ENCODE measurements at places on chromosomes 2 and 18.

DNA sequence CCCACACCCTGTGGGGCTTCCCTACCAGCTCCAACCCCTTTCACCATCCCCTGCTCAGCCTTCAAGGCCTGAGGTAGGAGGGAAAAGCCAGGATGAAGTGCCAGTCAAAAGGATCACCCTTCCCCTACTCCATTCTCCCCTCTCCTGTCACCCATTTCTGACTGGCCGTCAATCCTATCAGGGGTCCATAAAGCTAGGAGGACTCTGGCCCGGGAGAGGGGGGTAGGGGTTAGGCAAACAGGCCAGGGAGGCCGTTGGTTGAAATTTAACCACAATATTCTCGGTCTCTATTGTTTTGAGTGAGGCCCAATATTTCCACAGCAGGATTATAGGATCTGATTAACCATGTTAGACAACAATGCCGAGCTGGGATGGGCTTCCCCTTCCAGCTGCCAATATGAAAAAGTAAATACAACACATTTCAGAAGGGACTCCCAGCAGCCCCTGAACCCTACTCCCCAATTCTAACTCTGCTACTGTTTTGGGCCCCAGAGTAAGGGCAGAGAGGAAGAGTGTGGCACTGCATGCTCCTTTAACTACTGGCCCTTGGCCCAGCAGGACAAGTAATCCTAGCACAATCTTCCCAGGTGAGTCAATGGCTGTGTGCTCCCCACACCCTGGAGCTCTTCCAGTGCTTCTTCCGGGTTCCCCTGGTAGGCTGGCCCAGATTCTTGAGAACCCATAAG, 10.6 kb upstream of the IHH start:
- DNase-seq = peak; percentile 37

- DNase-seq = no peak
Measured at GRCh38 chr2:227834916-227835650, 21.4 kb downstream of the CCL20 start.

DNA sequence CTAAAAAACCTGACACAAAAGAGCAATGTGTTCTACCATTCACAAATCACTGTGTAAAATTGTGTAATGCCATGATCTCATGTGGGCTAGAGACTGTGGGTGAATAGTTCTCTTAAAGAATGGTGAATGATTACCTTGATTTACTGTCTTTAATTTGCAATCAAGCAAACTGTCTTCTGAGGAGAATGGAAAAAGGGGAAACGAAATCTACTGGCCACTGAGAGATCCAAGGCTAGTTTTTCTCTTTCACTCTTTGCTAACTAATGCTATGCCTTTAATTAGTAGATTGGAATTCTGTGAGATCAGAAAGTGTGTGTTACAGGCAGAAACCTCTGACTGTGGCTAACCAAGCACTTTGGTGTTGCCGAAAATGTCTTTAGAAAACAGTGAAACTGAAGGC, 422.7 kb downstream of the TGIF1 start:
- DNase-seq = no peak

DNA sequence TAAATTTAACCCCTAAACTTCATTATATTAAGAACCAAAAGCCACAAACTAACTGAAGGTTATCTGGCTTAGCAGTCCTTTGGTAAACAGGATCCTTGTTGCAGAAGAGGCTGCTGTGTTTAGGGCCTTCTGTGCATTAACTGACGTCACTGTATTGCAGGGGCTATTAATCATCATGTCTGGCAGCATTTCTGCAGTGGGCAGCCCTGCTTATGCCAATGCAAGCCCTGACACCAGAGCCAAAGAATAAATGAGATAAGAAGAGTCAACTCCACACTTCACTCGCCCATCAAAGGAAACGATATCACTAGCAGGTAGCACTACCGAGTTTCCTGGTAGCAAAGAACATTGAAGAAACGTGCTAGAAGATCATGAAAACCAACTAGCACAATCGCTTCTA, 110.6 kb downstream of the PLEKHM3 start:
- DNase-seq = no peak

DNA sequence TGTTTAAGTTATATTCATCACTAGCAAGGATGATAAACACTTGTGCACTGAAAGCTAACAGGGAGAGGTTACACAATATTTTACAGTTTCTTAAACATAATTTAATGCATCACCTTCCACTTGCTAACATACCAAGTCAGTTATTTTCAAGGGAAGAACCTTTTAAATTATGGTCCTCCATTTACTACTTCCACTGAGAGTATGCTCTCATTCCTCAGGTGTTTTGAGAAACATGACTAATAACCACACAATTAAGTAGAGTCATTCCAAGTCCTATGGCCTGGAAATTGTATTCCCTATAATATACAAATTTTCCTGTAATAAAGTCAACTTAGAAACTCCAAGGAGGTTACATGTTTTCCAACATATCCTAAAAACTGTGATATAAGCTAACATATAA, 152.3 kb upstream of the STON1 start:
- peak; percentile 10 for DNase-seq

GRCh38 chr2:172905937-172906811, 169.5 kb upstream of the MAP3K20 start:
- no peak for DNase-seq

DNA sequence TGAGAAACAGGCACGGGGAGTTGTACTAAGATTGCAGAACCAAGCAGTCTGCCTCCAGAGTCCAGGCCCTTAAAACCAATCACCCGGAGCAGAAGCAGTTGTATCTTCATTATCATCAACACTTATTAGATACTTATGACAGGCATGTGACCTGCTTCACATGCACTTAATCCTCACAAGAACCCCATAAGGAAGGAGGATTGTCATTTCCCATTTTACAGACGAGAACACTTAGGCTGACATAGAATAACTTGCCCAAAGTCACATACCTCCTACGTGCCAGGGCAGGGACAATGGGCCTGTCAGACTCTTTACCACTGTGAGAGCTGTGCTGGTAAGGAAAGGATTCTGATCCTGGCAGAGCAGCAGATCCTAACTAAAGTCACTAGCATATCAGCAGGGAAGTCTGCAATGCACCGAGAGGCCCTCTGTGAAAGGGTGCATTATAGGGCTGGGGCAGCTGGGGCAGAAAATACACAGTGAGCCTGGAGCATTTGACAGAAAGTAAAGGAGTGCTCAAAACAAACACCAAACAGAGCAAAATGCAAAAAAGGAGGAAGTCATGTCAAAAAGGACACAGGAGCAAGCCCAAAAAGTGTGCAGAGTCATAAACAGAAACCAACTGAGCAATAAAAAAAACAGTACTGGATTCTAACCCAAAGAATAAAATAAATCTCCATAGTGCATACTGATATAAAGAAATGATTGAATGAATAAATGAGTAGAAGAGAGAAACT, 55.9 kb upstream of the SP3 start:
- no peak for DNase-seq

DNA sequence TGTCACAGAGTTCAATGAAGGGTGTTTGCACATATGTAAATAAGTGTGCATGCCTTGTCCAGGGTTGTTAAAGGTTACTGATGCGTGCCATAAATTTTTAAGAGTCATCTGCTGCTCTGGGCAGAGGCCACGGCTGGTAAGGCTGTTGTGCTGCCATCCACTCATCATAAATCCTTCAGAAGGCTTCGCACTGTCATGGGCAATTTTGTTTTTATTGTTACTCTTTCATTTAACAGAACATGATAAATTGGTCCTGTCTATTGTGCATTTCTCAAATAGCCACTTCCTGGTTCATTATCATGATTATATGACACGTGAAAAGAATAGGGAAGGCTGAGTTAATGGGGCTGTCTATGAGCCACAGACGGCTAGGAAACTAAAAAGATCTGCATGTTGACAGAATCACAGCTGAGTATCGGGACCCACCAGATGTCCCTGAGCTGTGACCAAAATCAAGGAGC, 634.3 kb upstream of the SOX11 start:
- no peak for DNase-seq

Data from ELR (cell line).